ENCODE measurements at places on chromosomes 13 and 19. TPM values are rescaled to one million over a fixed set of nuclear protein-coding genes. Genes with fewer than 3 reads are reported as not detected.
A peak's percentile ranks its signal among the peaks of the same experiment; 100 is the strongest.

GRCh38 chr19:57319869-57320179 lies 448 bp upstream of the ZNF543 start:
- peaks cover 10% of the 10 kb centered on the region for H3K27me3 ChIP-seq
- DNase-seq: no peak
- peaks cover 9% of the 10 kb centered on the region for H3K36me3 ChIP-seq
- H3K4me3 ChIP-seq: peak overlapping the region; percentile 78

GRCh38 chr13:99280166-99280565 lies 22.0 kb upstream of the GPR18 start:
- peaks cover 3% of the 10 kb centered on the region for H3K4me1 ChIP-seq
- no peak for DNase-seq
- H3K27me3 ChIP-seq: no peaks in the 10 kb centered on the region
- H3K36me3 ChIP-seq: no peaks in the 10 kb centered on the region
- no peak overlapping the region for H3K4me3 ChIP-seq
- no peak overlapping the region for H3K27ac ChIP-seq

DNA sequence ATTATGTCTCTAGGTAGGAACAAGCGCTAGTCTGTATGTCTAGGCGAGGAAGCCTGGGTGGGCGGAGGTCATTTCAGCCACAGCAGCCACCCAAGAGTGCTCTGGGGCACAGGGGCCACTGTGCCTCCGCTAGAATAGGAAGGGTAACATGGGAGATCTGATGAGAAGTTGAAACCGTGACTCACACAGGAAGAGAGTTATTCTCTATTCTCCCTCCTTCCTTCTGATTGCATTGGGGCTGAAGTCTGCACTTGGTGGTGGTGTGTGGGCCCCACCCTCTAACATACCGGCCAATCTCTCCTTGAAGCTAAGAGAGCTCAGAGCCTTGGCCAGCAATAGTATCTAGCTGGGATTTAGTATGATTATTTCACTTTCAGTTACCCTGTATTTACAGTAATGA lies 20.3 kb upstream of the GGACT start:
- H3K36me3 ChIP-seq: peaks cover 12% of the 10 kb centered on the region
- DNase-seq: no peak
- no peaks in the 10 kb centered on the region for H3K27me3 ChIP-seq
- no peak overlapping the region for H3K4me3 ChIP-seq
- H3K27ac ChIP-seq: no peak overlapping the region

- H3K36me3 ChIP-seq: no peaks in the 10 kb centered on the region
- peaks cover 6% of the 10 kb centered on the region for H3K4me1 ChIP-seq
- H3K4me3 ChIP-seq: peak overlapping the region; percentile 39
- DNase-seq: no peak
- H3K27ac ChIP-seq: no peak overlapping the region
Observed at GRCh38 chr19:54095136-54095858, 5.3 kb downstream of the OSCAR start.

GRCh38 chr19:34979819-34980640 lies 16.0 kb upstream of the ZNF792 start:
- no peak overlapping the region for H3K27ac ChIP-seq
- H3K36me3 ChIP-seq: no peaks in the 10 kb centered on the region
- H3K27me3 ChIP-seq: peaks cover 6% of the 10 kb centered on the region
- H3K4me3 ChIP-seq: no peak overlapping the region
- no peaks in the 10 kb centered on the region for H3K4me1 ChIP-seq

- no peak for DNase-seq
- no peak overlapping the region for H3K27ac ChIP-seq
- peaks cover 3% of the 10 kb centered on the region for H3K36me3 ChIP-seq
- H3K4me1 ChIP-seq: no peaks in the 10 kb centered on the region
- no peak overlapping the region for H3K4me3 ChIP-seq
Observed at GRCh38 chr13:28251466-28251865, 113.1 kb downstream of the PAN3 start.

DNA sequence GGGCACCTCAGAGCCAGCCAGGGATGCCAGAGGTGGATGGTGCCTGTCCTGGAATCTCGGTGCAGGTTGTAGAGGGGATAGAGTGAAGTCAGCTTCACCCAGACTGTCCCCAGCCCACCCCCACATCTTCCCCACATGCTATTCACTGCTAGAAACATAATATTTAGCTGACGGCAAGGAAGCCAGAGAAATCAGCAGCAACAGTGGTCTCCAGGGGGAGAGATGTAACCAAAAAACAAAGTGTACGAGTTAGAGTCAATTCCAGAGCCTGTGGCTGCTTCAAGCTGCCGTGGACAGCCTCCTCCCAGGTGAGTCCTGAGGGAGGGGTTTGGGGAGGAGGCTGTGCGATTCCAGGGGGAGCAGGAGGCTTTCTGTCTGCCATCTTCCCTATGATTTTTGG lies 97.6 kb downstream of the ZNF536 start:
- no peak overlapping the region for H3K27ac ChIP-seq
- no peak for DNase-seq
- no peak overlapping the region for H3K4me3 ChIP-seq
- no peaks in the 10 kb centered on the region for H3K36me3 ChIP-seq

GRCh38 chr19:6233827-6234511 lies 45.8 kb downstream of the MLLT1 start:
- H3K4me3 ChIP-seq: no peak overlapping the region
- no peaks in the 10 kb centered on the region for H3K27me3 ChIP-seq
- peaks cover 16% of the 10 kb centered on the region for H3K36me3 ChIP-seq
- H3K27ac ChIP-seq: peak overlapping the region; percentile 86

- no peak for DNase-seq
- no peak overlapping the region for H3K27ac ChIP-seq
- no peak overlapping the region for H3K4me3 ChIP-seq
- peaks cover 24% of the 10 kb centered on the region for H3K27me3 ChIP-seq
- no peaks in the 10 kb centered on the region for H3K36me3 ChIP-seq
- no peaks in the 10 kb centered on the region for H3K4me1 ChIP-seq
Observed at GRCh38 chr19:43331435-43332010, 22.0 kb upstream of the CD177 start.

GRCh38 chr19:10749435-10750384 lies 31.8 kb downstream of the DNM2 start:
- H3K27me3 ChIP-seq: no peaks in the 10 kb centered on the region
- DNase-seq: no peak
- H3K4me1 ChIP-seq: peaks cover 15% of the 10 kb centered on the region
- H3K27ac ChIP-seq: no peak overlapping the region
- no peaks in the 10 kb centered on the region for H3K36me3 ChIP-seq
- no peak overlapping the region for H3K4me3 ChIP-seq

DNA sequence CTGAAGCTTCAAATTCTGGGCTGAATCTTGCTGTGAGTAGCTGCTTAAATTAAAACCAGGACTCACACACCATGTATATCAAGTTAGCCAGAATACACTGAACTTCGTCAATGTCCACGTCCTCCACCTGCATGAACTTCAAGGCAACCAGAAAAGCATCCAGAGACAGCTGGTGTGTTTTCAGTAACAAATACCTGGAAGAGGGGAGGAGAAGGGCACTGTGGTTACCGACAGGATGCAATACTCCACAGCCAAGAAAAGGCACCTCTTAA lies 20.4 kb downstream of the PROZ start:
- no peak overlapping the region for H3K4me3 ChIP-seq
- H3K4me1 ChIP-seq: peaks cover 18% of the 10 kb centered on the region
- peak overlapping the region; percentile 98 for H3K27ac ChIP-seq

- H3K36me3 ChIP-seq: peaks cover 22% of the 10 kb centered on the region
- DNase-seq: no peak
- H3K27ac ChIP-seq: no peak overlapping the region
- no peaks in the 10 kb centered on the region for H3K27me3 ChIP-seq
Observed at GRCh38 chr19:23095418-23095817, 21.4 kb upstream of the ZNF730 start.

- no peak overlapping the region for H3K4me3 ChIP-seq
- H3K27me3 ChIP-seq: no peaks in the 10 kb centered on the region
- H3K4me1 ChIP-seq: no peaks in the 10 kb centered on the region
- DNase-seq: no peak
- H3K27ac ChIP-seq: no peak overlapping the region
Observed at GRCh38 chr13:101036546-101036945, 362.0 kb upstream of the TMTC4 start.

GRCh38 chr19:55339889-55340783 lies 460 bp downstream of the KMT5C start:
- H3K27me3 ChIP-seq: no peaks in the 10 kb centered on the region
- peak overlapping the region; percentile 88 for H3K27ac ChIP-seq
- DNase-seq: no peak
- peaks cover 11% of the 10 kb centered on the region for H3K36me3 ChIP-seq
- H3K4me3 ChIP-seq: peak overlapping the region; percentile 87
- H3K4me1 ChIP-seq: peaks cover 13% of the 10 kb centered on the region

DNA sequence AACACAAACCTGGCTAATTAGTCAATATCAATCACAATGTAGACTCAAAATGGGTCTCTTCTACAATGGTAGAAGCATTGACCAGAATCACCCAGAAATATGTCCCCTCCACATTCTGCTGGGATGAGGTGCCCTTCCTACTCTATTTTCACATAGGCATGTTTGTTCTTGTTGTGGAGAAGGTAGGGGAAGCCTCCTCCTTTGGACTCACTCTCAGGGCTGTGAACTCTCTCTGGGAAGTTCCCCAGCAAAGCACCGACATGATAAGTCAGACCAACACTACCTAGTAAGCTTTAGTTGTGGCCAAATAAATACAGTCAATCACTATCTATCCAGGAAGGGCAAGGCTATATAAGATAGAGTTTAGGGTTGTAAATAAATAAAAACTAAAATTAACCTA lies 194.5 kb upstream of the UBL3 start:
- no peak for DNase-seq
- H3K4me3 ChIP-seq: no peak overlapping the region
- no peak overlapping the region for H3K27ac ChIP-seq

DNA sequence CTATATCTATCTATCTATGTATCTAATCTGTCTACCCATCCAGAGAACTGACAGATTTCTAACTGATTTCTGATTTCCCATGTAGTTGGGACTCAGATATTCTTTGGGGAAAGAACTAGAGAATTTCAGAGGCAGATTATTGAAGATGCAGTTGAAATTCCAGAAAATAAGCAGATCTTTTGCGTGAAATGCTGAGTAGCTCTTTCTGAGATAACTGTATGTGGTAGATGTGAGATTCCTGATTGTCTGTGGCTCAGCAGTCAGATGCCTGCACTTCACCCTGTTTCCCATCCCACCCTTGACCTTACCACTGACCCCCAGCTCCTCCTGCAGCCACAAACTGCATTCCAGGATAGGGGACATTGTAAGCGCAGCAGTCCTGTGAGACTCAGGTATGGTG lies 61.5 kb downstream of the DGKH start:
- H3K27me3 ChIP-seq: no peaks in the 10 kb centered on the region
- H3K27ac ChIP-seq: no peak overlapping the region
- H3K4me3 ChIP-seq: no peak overlapping the region
- H3K36me3 ChIP-seq: no peaks in the 10 kb centered on the region
- peaks cover 2% of the 10 kb centered on the region for H3K4me1 ChIP-seq

- H3K27me3 ChIP-seq: no peaks in the 10 kb centered on the region
- H3K4me1 ChIP-seq: no peaks in the 10 kb centered on the region
- DNase-seq: no peak
- H3K4me3 ChIP-seq: no peak overlapping the region
Observed at GRCh38 chr19:30068528-30069395, 126.7 kb downstream of the URI1 start.

- H3K27ac ChIP-seq: peak overlapping the region; percentile 54
- H3K4me3 ChIP-seq: peak overlapping the region; percentile 96
- H3K36me3 ChIP-seq: no peaks in the 10 kb centered on the region
- H3K27me3 ChIP-seq: no peaks in the 10 kb centered on the region
- peak; percentile 72 for DNase-seq
Observed at GRCh38 chr19:23075031-23075733, 41.6 kb upstream of the ZNF730 start.

DNA sequence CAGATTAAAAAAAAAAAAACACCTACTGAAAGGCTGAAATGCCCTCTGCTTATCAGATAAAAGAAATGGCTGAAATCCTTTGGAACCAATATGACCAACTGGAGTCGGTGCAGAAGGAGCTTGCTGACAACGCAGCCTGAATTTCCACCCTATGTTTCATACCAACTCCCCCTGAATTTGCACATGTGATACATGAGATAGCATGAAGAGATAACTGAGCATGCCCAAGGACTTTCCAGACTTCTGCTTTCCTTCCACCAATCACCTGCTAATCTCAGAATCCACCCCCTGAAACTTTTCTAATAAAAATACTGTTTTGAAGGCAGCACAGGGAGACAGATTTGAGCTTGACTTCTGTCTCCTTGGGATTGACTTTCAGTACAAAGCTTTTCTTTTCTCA lies 32.2 kb upstream of the WDFY2 start:
- no peaks in the 10 kb centered on the region for H3K27me3 ChIP-seq
- H3K4me3 ChIP-seq: no peak overlapping the region
- no peaks in the 10 kb centered on the region for H3K36me3 ChIP-seq

- H3K36me3 ChIP-seq: no peaks in the 10 kb centered on the region
- no peak overlapping the region for H3K4me3 ChIP-seq
- H3K4me1 ChIP-seq: peaks cover 7% of the 10 kb centered on the region
- H3K27ac ChIP-seq: no peak overlapping the region
- H3K27me3 ChIP-seq: no peaks in the 10 kb centered on the region
- peak; percentile 67 for DNase-seq
Observed at GRCh38 chr19:38022791-38023670, 116.0 kb downstream of the SIPA1L3 start.

- H3K27ac ChIP-seq: no peak overlapping the region
- no peaks in the 10 kb centered on the region for H3K36me3 ChIP-seq
- H3K4me1 ChIP-seq: no peaks in the 10 kb centered on the region
- H3K27me3 ChIP-seq: no peaks in the 10 kb centered on the region
- DNase-seq: no peak
- no peak overlapping the region for H3K4me3 ChIP-seq
Observed at GRCh38 chr13:91313581-91313980, 33.9 kb upstream of the MIR17HG start.

DNA sequence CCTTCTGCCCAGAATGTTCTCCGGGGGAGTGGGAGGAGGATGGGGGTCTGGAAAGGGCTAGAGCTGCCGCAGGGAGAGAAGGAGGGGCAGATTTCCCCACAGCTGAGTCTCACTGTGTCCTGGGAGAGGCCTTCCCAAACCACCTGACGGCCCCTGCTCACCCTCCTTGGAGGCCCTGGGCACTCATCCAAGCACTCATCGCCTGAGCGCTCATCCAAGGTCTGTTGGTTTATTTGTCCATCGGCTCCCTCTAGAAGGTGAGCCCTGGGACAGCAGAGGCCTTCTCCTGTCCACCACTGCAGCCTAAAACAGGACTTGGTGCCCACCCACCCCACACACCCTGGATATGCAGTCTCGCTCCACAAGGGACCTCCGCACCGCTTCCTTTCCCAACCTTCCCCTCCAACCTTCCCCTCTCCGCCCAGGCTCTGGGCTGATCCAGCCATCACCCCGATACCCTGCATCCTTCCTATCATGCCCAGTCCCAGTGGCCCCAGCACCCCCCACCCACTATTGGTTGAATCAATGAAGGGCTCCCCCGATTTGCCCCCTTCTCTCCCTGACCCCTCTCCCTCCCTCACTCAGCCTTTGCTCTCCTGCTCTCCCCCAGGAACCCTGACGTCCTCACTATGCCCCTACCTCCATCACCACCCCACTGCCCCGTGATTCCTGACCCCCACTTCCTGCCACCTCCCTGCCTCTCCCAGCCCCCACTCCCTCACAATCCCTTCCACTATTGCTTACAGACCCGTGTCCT lies 1.7 kb downstream of the UBXN6 start:
- peaks cover 28% of the 10 kb centered on the region for H3K36me3 ChIP-seq
- H3K27me3 ChIP-seq: no peaks in the 10 kb centered on the region
- DNase-seq: peak; percentile 84
- H3K4me3 ChIP-seq: peak overlapping the region; percentile 97
- peak overlapping the region; percentile 79 for H3K27ac ChIP-seq

GRCh38 chr13:44052780-44053184 lies 173.1 kb downstream of the LACC1 start:
- H3K4me1 ChIP-seq: peaks cover 13% of the 10 kb centered on the region
- peak; percentile 65 for DNase-seq
- H3K36me3 ChIP-seq: no peaks in the 10 kb centered on the region

The PTGER1 gene
- 0.28 TPM for total RNA-seq

The TTC9B gene
- not detected for total RNA-seq

The ZFP82 gene
- 5.0 TPM for total RNA-seq

The PLPPR3 gene
- total RNA-seq: 0.56 TPM

The GRWD1 gene
- 22.0 TPM for total RNA-seq

The ZNF223 gene
- total RNA-seq: 16.5 TPM

The HSH2D gene
- total RNA-seq: not detected

The PRR36 gene
- not detected for total RNA-seq
